NCI-H2081 (cell line): ENCODE measurements at places on chromosomes 11 and 22.

DNA sequence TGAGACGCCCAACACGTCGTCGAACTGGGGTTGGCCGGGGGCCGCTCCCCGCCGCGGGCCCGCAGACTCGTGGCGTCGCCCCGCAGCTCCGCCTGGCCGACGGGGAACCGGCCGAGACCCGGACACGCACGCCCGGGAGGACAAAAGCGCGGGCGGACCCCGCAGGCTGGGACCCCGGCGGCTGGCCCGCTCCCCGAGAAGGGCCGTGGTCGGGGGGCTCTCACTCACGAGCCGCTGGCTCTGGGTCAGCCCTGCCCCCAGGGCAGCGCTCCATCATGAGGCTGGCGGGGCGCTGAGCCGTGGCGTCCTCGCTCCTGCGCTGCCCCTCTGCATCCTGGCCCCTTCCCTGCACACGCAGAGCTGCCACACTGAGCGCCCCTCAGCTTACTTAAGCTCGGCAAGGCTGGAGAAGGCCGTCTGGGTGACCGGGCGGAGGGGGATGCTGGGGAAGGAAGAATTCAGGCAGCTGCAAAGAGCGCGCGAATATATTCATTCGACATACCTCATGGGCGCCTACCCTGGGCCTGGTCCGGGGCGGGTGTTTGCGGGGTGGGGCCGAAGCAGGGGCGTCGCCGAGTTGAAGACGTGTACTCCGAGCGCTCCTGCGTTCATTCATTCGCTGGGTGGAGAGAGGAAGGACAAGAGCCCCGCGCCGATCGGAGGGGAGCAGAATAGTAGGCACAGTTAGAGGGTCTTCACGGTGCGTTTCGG is 579 bp upstream of the CYB5R2 start:
- DNase-seq = no peak

- peak; percentile 33 for DNase-seq
Measured at GRCh38 chr11:19868281-19868821, 155.7 kb downstream of the NAV2 start.

DNA sequence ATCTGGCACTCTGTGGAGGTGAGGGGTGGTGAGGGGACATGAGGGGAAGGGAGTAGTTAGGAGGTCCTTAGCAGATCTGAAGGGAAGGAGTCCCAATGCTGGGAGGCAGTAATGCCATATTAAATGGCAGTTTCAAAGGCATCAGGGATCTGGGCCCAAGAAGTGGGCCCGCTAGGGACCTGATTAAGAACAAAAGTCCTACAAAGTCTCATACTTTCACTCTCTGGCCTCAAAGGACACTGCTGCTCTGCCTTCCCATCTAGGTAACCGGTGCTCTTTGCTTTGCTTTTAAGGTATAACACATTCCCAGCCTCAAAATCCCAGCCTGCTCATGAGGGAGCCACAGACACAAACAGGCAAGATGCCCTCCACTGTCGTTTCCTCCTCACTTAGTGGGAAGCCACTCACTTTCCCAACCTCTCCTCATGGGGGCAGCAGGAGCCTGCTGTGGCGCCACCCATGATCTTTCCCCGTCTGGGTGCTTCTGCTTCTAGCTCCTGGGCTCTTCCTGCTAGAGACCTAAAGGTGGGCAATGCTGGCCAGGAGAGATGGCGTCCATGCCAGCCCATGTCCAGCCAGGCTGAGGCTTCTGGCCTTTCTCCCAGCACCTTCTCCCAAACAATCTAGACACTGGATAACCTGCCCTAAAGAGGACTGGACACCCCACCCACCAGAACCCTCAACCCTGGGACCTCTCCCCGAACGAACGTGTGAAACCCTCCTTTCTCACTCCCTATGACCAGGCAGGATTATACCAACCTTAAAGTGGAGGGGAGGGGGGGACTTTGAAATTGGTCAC is 68.3 kb downstream of the PLEKHA7 start:
- peak; percentile 38 for DNase-seq

DNA sequence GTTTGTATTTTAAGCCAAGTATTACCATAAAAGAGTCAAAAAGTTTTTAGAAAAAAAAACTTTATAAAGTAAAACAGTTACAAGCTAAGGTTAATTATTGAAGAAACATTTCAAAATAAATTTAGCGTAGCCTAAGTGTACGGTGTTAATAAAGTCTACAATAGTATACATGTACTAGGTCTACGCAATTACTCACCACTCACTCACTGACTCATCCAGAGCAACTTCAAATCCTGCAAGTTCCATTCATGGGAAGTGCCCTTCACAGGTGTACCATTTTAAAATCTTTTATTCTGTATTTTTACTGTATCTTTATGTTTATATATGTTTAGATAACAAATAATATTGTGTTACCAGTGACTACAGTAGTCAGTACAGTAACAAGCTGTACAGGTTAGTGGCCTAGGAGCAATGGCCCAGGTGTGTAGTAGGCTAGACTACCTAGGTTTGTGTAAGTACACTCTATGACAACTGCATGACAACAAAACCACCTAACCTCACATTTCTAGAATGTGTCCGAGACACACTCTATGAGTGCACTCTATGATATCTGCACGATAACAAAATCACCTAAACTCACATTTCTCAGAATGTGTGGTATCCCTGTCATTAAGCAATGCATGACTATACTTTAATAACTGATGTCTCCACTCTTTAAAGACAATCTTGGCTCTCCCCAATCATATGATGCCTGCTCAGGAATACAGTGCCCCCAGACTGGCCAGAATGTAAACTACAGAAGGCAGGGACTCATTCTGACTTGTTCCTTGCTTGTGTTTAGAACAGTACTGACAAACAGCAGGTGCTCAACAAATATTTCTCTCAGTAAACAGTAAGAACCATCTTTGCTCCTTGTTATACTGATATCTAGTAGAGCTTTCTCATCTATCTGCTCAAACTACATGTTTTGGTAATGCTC is 21.2 kb downstream of the KMT5B start:
- no peak for DNase-seq

GRCh38 chr22:20221421-20222340 is 46.4 kb downstream of the RTN4R start:
- DNase-seq = no peak

DNA sequence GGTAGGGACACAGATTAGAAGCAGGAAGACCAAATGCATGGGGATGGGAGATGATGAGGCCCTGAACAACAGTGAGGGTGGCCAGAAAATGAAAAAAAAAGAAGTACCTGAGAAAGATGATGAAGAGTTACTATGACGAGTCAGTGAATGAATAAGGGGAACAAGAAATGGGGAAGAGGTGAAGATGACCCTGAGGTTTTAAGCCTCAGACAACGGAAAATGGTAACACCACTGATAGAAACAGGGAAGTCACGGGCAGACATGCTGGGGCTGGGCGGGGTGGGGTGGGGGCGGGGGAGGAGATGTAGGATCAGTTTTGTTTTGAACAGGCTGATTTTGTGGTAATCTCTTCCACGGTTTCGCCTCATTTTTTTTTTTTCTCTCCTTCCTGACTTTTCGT is 205.1 kb upstream of the CADM1 start:
- DNase-seq = no peak

DNA sequence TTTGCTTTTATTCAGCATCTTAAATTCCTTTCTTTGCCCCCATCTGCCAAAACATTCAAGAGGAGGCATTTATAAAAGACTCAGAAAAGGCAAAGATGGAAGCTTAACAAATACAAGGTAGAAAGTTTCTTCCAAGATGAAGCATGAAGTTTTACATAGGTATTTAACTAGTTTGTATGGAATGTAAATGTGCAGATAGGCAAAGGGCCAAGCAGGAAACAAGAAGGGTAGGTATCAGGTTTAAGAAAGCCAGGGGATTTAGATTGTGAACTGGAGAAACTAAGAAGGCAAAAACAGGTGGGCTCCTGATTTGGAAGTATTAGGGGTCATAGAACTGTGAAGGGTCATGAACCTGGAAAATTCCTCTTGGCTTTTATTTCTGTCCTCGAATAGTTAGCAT is 62.6 kb downstream of the PPP2R1B start:
- DNase-seq = no peak
